ENCODE measurements at places on chromosomes 7 and 10.

DNA sequence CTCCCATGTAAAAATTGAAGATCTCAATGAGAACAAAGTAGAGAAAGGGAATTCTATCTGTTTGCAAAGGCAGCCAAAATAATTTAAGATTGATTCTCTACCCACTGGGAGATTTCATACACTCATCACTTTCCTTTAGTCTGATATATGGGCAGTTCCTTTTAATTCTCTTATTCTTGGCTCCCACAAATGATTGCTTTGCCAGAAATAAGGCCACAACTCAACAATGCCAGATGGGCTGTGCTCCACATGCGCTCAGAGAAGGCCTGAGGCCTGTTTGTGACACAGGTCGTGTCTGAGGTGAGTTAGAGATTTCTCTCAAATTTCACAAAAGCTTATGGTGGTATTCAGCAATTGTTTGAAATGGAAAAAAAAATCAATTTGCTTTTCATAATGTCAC lies 501.9 kb upstream of the SEMA3D start:
- no peak for DNase-seq

GRCh38 chr10:78847485-78847884 lies 221.3 kb upstream of the ZMIZ1 start:
- no peak for DNase-seq

DNA sequence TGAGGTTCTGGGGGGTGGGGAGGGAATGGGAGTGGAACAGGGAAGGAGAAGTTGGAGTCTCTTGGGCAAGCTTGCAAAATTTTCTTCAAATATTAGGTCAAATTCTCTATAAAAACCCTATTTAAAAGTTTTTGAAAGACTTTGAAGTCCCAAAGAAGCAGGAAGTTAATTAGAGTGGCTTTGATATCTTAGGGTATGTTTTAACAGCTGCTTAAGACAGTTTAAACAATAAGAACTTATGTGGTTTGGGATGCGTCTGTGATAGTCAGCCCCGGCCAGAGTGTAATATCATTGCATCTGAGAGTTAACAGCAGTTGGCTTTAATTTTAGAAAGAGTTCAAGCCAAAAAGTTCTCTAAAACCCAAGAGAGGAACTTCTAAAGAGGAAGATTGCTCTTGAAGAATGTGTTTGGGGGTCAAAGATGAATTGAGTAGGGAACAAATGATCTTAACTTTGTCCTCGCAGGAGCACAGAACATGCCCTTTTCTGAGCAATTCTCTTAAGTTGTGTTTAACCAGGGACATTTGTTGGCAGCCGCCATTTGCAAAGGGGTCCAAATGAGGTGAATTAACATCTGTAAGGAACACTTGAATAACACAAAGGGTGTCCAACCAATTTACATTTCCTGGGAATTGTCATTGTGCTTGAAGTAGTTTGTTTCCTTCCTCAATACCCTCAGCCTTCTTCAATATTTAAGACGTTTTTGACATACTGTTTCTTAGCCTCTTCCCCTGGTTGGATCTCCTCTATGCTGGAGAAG lies 182.4 kb downstream of the PTEN start:
- DNase-seq: no peak

GRCh38 chr10:8056378-8056777 lies 1.9 kb downstream of the GATA3 start:
- DNase-seq: no peak

DNA sequence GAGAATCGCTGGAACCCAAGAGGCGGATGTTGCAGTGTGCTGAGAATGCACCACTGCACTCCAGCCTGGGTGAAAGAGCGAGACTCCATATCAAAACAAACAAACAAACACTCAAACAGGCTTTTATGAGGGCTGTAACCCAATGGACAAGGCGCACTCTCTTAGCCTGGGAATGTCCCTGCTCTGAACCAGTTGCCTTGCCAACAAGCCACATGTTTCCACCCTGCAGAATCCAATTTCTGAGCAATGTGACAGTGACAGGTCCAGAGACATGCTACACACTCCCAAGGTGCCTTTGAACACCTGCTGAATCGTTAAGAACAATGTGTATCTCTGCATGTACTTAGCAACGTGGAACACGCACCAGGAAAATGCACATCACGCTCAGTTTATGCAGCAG lies 186.8 kb upstream of the AUTS2 start:
- no peak for DNase-seq

- DNase-seq: no peak
Measured at GRCh38 chr10:88347022-88347421, 236.1 kb downstream of the RNLS start.

DNA sequence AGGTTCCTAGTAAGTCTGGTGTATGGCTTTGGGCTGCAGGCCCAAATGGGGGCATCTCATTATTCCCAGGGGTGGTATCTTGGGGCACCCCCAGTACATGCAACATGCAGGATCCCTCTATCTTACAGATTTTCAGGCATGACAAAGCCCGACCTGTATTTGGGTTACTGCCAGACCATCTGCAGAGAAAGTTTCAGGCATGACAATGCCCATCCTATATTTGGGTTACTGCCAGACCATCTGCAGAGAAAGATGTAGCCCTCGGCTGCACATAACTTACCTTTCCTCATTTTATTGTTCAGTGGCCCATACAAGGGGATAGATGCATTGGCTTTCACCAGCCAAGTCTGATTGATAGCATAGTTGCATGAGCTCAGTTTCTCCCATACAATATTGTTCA lies 112.2 kb upstream of the RAB18 start:
- DNase-seq: no peak

- no peak for DNase-seq
Measured at GRCh38 chr10:74174521-74174920, 23.5 kb downstream of the ADK start.

- no peak for DNase-seq
Measured at GRCh38 chr7:114789871-114790311, 132.0 kb upstream of the MDFIC start.

Data from activated CD8-positive, alpha-beta memory T cell treated with anti-CD3 and anti-CD28 coated beads for 1 hour (primary cell).